ENCODE measurements at places on chromosomes 6 and 20.

GRCh38 chr20:9353180-9353915 lies 161.0 kb upstream of the LAMP5 start:
- DNase-seq: no peak

GRCh38 chr6:188821-189655 lies 103.2 kb upstream of the DUSP22 start:
- peak; percentile 84 for DNase-seq

DNA sequence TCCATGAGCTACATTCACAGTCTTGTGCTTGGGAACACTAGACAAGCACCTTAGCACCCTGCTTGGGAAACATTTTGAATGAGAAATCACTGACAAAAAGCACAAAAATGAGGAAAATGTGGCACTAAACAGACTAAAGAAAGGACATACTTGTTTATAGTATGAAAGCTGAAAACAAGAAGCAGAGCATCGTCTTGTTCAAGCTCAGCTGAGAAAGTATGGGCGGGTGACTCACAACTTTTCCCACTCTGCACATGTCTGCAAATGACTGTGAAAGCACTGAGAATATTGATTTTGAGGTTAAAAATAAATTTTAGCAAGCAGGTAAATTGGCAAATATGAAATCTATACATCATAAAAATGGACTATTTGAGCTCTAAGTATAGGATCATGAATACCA lies 725.3 kb downstream of the COL12A1 start:
- DNase-seq: no peak

DNA sequence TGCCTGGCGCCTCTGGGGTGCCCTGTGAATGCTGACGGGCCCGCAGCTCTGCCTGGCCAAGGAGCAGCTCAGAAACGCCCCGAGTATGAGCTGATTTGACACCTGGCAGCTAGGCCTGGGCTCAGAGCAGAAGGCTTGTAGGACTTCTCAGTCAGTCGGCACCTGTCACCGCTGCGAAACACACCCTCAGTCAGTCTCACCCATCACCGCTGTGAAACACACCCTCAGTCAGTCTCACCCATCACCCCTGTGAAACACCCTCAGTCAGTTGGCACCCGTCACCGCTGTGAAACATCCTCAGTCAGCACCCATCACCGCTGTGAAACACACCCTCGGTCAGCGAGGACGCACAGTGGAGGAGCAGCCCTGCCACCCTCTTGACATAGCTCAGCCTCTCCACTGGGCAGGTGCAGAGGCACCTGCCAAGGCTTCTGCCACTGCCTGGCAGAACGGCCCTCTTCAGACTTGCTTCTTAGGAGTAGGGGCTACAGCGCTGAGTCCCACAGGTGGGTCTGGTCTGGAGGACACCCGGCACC lies 109.0 kb downstream of the PSMB1 start:
- no peak for DNase-seq

GRCh38 chr20:46774236-46774635 lies 64.8 kb downstream of the SLC2A10 start:
- no peak for DNase-seq

- peak; percentile 77 for DNase-seq
Measured at GRCh38 chr20:59560588-59561227, 43.6 kb upstream of the PHACTR3 start.

All from AG08395 (cell line).